ENCODE measurements at places on chromosomes 2 and 18.

DNA sequence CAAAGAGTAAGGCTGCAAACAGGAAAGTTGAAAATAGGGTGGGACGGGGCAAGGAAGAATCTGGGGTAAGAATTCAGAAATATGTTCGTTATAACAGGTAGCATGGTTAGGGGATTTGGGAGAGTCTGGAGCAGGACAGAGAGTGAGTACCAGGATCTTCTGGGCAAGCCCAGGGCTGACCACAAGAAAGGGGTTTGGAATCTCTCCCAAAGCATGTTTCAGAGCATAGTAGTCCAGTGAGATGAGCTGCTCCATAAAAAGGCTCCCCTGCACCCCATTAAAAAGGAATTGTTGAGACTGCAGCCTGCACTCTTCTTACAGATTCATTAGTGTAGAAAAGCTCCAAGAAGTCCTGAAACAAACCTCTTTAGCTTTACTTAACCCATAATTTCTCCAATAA lies 291.1 kb downstream of the MTX2 start:
- no peak for DNase-seq

DNA sequence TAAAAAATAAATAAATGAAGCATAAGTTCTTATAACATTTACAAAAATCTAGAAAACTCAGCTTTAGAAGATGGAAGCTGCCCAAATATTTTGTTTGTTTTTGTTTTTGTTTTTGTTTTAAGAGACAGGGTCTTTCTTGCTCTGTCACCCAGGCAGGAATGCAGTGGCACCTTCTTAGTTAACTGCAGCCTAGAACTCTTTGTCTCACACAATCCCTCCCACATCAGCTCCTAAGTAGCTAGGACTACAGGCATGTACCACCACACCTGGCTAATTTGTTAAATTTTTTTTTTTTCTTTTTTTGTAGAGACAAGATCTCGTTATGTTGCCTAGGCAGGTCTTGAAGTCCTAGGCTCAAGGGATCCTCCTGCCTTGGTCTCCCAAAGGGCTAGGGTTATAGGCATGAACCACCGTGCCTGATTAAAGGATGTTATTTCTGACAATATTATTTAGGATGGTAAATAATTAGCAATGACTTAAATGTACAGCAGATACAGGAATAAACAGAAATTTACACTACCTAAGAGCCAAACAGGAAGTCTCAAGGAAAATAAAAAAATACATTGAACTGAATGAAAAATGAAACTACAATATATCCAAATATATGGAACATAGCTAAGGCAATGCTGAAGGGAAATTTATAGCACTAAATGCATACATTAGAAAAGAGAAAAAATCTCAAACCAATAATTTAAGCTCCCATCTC lies 17.2 kb downstream of the SESTD1 start:
- no peak for DNase-seq

DNA sequence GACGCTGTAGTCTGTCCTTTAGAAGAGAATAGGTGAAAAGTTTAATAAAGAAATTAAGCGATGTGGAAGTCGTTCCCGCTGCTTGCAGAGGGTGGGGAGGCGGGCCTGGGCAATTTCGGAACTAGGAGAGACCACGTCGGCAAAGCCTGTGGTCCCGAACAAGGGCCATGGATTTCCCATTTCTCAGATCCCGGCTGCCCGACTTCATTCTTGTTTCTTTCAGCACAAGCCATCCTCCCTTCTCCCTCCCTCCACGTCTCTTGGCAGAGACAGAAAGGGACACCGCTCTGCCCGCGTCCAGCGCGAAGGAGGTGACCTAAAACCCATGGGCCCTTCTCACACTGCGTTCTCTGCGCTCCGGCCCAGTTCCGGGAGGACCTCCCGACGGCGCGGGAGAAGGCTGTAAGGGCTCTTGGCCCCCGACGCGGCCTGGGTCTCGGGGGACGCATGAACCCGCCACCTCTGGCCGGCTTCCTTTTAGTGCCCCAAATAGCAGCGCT lies 2.2 kb upstream of the BCL2L11 start:
- no peak for DNase-seq

DNA sequence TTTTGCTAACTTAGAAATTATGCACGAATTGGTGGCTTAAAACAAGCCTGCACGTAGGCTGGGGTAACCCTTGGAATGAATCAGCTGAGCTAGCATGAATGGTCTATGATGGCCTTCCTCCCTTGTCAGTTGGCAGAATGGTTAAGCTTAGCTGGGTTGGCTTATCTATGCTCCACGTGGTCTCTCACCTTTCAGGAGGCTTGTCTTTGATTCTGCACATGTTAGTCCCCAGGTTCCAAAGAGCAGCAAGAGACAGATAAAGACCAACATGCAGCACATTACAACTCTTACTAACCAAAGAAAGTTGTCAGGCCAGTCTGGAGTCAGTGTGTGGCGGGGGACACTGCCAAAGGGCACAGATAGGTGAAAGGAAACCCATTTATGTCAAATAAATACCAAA lies 700.9 kb upstream of the SYT4 start:
- no peak for DNase-seq

DNA sequence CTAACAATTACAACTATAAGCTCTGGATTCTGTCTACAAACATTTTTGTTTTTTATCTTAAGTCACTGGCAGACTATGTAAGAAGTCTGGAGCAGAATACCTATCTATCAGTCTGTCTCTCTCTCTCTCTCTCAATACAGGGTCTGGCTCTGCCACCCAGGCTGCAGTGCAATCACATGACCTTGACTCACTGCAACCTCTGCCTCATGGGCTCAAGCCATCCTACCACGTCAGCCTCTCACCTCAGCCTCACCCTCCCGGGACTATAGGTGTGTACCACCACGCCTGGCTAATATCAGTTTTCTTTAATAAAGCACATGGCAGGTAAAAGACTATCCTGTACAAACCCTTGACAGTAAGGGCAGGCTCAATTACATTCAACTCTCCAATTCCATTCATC lies 96.9 kb downstream of the OSBPL1A start:
- no peak for DNase-seq

- DNase-seq = no peak
Measured at GRCh38 chr2:148561389-148561788, 83.2 kb upstream of the EPC2 start.

GRCh38 chr2:151063271-151063670 lies 198.4 kb downstream of the RBM43 start:
- DNase-seq = no peak

All from urothelium cell line (cell line).